ENCODE measurements at places on chromosomes 5 and 9.

- no peak for DNase-seq
Observed at GRCh38 chr9:110072597-110073355, 135.2 kb downstream of the C9orf152 start.

- DNase-seq, result no peak
Observed at GRCh38 chr5:160363211-160363610, 7.2 kb downstream of the C1QTNF2 start.

DNA sequence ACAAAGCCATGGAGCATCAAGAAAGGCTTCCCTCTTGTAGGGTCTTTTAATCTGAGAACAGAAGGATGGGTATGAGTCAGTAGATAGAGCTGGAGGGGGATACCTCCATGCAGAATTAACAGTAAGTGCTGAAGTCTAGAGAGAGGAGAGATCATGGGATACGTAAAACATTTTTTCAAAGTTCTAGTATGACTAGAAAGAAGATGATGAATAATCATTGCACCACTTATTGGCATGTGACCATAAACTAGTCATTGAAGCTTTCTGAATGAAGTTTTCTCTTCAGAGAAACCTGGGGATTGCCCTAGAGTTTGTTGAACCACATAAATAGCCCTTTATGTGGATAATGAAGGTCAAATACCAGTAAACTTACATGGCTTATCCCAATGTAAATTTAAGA lies 48.6 kb upstream of the PTPRD start:
- DNase-seq, result no peak

- no peak for DNase-seq
Observed at GRCh38 chr5:145189746-145190145, 645.4 kb downstream of the PRELID2 start.

DNA sequence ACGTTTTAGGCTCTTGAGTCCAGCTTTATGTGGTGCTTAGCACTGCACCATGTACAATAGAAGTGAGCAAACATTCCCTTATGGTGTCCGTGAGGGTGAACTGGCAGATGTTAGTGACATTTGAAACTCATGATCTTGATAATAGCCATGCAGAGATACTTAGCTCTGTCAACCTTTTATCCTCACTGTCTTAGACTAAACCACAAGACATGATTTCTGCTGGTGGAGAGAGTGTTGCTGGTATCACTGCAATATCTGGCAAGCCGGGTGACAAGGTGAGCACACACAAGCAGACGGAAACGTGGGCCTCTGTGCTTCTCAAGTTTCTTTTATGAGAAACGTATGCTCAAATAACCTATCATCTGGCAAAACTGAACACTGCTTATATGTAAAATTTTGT lies 68.4 kb downstream of the CAST start:
- DNase-seq, result no peak

DNA sequence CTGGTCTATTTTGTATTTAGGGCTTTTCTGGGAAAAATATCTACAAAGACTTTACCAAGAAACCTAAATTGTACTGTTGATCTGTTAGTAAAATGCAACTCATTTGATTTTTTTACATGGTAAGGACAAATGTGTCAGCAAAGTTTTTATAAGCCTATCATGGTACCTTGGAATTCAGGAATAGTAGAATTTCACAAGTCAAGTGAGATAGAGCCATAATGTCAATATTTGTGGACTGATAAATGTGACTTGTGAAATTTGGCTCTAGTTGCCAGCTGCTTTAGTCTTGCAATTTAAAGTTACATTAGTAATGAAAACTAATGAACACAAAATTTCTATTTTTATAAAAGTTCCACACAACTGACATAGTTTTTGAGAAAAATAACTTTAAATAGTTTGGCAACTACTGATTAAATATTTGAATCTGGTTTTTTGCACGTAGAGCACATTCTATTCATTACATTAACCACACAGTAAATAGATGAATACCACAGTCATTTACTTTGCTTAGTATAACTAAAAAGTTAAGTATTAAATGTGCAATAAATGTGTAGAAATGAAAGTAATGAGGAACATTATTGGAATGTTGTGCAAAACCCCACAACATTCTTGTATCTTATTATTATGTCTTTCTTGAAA lies 41.2 kb upstream of the RIOK2 start:
- DNase-seq, result no peak

DNA sequence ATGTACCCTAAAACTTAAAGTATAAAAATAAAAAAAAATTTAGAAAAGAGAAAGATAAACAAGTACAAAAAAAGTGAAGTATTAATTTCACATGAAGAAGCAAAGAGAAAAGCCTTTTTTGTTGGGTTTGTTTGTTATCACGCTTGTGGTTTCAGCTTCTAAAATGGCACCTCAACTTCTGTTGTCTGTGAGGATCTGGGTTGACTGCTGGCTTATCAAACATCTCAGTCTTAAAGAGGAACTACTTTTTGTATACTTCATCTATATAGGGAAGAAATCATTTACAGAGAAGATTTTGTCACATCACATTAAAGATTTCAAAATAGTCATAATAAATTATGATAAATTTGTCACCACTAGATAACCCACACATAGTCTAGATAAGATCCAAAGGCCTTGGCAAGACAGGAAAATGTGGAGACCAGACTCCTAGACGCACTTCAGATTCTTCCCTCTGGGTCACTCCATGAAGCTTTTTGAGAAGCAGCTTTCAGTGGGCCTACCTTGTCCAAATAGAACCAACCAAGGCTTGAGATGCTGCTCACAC lies 8.8 kb upstream of the ADGRV1 start:
- no peak for DNase-seq

GRCh38 chr5:135105105-135105484 lies 71.1 kb upstream of the PITX1 start:
- DNase-seq, result no peak
